Activated T-helper 2 cell treated with anti-CD3 and anti-CD28 coated beads, Interferon-gamma antibody, Interleukin-2, Interleukin-4, amounts not matched to agents 10 μg/mL and 5 μg/mL and 100 μg/mL, durations not matched to agents 14 hours and 24 hours and 36 hours (primary cell): ENCODE measurements at places on chromosomes 1 and 21.

GRCh38 chr1:40936931-40937339 lies 42.6 kb upstream of the CTPS1 start:
- DNase-seq = no peak

- DNase-seq = no peak
Observed at GRCh38 chr1:183831311-183831710, 26.4 kb downstream of the RGL1 start.

- DNase-seq = no peak
Observed at GRCh38 chr1:1937061-1937460, 18.0 kb upstream of the TMEM52 start.

DNA sequence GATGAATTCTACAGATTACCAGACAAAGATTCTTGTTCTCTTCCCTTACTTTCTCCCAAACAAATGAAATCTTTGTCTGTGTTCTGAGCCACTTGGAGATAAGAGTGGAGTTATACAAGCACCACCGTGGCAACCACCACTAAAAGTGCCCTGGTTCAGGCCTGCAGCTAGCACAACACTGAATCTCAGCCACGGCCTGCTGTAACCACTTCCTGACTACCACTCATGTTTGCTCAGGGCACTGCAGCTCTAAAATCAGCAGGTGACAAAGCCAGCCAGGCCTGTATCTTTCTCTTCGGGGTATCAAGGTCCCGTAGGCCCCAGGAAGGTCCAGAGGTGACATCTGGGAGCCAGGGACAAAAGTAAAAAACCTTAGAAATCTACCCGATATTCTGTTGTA lies 3.2 kb upstream of the OR2T6 start:
- no peak for DNase-seq

GRCh38 chr1:44405798-44406736 lies 1.0 kb downstream of the RNF220 start:
- no peak for DNase-seq

DNA sequence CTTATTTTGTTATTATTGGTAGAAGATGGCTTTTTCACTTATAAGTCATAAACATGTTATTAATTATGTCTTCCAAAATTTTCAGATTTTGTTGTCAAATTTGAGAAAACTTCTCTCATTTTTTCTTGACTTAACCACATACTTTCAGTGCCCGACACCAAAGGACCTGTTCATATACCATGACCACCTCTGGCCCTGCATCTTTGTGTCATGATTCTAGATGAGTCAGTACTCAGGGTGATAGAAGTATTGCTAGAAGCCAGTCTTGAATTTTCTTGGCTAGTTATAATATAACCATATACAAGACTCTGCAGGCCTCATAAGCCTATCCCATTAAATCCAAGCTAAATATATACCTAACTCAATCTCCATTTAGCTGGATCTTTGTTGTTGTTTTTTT lies 35.4 kb upstream of the DPH5 start:
- no peak for DNase-seq

GRCh38 chr1:8075511-8076051 lies 49.5 kb upstream of the ERRFI1 start:
- no peak for DNase-seq

- DNase-seq = no peak
Observed at GRCh38 chr21:28423521-28424190, 569.0 kb downstream of the LTN1 start.

- no peak for DNase-seq
Observed at GRCh38 chr1:98331718-98332311, 329.7 kb upstream of the SNX7 start.

DNA sequence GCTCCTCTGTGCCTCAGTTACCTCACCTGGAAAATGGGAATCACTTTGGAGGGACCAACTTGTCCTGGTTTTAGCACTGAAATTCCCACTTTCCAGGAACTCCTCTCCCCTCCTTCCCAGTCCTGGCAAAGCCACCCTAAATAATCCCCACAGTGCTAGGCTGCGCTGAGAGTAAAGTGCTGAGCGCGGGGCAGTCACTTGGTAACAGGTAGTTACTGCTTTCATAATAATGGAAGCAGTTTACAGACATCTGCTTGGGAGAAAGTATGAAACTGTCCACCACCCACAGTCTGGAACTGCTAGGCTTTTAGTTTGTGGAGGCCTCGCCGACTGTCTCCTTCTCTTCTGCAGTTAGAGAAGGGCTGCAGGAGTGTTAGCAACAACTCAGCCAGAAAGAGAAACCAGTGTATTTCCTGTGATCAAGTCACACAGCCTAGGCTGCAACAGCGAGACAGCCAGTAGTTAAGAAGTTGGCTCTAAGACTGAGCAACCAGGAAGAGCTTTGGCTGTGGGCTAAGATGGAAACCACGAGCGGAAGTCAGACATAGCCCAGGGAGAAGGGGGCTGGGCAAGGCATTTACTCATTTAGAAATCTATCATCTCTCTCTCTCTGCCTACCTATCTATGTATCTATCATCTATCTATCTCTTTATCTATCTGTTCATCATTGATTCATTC lies 30.8 kb upstream of the ABCG1 start:
- peak; percentile 83 for DNase-seq

DNA sequence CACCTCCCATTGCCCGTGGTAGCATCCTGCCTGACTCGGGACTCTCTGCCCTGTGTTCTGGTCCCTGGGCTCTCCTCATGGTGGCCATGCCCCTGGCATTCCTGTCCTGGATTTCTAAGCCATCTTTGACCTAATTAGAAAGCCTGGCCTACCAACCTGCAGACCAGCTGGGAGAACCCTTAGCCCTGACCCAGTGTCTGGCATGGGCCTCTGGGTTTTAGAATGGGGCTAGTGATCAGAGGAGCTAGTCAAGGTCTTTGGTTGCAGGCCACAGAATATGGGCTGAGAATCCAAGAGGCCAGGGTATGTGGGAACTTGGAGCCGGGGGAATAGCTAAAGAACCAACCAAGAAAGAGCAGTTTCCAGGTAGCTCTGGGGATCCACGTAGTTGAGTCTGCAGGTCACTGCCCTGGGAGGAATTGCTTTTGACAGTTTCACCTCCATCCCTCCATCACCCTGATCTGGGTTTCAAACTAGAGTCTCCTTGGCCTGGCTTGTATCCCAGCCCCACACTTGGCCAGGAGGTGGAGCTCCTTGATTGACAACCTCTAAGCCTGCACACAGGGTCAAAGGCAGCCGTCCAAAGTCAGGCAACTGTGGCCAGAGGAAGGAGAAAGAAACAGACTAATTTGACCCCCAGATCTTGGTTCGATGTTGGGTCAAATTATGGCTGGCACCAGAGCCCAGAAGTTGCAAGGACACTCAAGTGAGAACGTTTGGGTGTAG lies 54.7 kb upstream of the ABCG1 start:
- peak; percentile 35 for DNase-seq

- no peak for DNase-seq
Observed at GRCh38 chr21:38469642-38470041, 28.6 kb downstream of the ERG start.

GRCh38 chr1:195158091-195158490 lies 1450.1 kb downstream of the KCNT2 start:
- no peak for DNase-seq

DNA sequence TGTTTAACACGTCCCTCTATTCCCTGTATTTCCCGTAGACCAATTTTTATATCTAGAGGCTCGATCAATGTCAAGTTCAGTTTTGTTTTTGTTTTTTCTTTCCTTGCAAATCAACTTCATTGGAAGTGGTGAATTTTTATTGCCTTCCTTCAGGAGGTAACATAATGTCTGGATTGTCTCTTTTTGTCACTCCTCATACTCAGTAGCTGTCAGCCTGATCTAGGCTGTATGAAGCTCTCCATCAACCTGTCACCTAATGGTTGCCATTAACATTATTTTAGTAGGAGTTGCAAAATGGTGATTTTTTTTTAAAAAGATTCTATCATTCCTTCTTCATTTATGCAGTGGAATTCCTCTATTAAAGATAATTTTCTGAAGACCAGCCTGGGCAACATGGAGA lies 49.7 kb upstream of the KIF26B start:
- DNase-seq = no peak

- DNase-seq = no peak
Observed at GRCh38 chr1:77434967-77435366, 153.1 kb downstream of the AK5 start.

DNA sequence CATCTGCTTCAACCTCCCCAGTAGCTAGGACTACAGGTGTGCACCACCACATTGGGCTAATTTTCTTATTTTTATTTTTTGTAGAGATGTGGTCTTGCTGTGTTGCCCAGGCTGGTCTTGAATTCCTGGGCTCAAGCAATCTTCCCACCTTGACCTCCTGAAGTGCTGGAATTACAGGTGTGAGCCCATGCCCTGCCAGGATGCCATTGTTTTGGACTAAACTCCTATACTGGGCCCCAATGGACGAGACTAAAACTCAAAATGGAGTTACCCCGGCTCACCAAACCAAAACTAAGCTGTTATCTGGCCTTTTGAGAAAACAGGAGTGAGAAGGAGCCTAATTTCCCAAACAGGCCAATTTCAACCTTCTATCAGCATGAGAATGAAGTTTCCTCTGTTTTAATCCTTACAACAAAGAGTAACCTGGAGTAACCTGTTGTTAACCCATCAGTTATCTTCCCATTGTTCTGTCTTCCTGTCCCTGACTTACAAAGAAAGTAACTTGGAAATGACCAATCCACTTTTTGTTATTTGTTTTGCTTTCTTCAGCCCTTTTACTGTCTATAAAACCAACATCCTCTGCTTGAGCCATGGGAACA lies 29.6 kb downstream of the DMRTA2 start:
- DNase-seq = no peak

GRCh38 chr1:71621785-71622184 lies 541.0 kb upstream of the ZRANB2 start:
- DNase-seq = no peak

DNA sequence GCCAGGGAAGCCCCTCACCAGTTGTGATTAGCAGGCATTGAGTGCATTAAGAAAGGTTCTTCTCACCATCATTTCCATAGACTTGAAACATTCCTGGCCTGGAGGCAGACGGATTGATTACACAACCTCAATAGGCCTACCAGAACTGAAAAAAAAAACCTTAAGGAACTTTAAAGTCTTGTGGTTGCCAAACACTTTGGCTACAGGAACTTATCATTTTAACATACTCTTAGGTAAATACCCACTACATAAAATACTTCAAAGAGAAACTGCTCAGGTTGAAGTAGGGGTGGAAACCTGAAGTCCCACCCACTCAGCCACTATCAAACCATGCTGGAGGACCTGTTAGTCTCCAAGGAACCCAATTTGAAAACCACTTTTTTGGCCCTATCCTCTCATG lies 22.4 kb upstream of the HMGB4 start:
- no peak for DNase-seq

- no peak for DNase-seq
Observed at GRCh38 chr21:25409978-25410377, 197.3 kb downstream of the MRPL39 start.

DNA sequence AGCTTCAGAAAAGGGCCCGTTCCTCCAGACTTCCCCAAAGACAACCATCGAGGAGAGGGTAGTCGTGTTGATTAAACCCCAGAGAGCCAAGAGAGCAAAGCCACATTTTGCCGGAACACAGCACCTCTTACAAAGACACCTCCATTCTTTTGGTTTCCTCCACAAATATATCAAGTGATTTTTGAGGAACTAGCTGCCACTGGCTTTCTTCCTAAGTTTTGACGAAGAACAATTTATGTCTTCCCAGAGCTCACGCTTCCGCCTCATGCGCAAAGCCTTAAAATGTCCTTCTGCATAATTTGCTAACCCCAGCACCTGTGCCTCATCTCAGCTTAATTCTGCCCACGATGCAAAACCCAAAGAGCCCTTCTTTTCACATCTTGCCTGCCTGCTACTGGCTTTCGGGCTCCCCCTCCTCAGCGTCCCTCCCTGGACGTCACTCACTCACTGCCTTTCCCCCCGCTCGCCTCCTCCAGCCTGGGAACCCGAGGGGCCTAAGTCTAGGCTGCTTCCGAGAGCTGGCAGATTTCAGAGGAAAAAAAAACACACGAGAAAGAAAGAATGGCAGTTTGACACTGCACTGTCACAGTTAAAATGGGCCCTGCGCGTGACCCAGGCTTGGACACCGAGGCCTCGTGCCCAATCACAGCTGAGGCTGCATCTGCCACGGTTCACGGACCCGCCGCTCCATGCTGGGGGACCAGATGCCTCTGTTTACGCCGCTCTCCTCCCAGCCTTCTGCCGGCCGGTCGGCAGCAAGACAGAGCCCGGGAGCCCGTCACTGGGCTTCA lies 77.6 kb upstream of the IFNAR2 start:
- DNase-seq = no peak

DNA sequence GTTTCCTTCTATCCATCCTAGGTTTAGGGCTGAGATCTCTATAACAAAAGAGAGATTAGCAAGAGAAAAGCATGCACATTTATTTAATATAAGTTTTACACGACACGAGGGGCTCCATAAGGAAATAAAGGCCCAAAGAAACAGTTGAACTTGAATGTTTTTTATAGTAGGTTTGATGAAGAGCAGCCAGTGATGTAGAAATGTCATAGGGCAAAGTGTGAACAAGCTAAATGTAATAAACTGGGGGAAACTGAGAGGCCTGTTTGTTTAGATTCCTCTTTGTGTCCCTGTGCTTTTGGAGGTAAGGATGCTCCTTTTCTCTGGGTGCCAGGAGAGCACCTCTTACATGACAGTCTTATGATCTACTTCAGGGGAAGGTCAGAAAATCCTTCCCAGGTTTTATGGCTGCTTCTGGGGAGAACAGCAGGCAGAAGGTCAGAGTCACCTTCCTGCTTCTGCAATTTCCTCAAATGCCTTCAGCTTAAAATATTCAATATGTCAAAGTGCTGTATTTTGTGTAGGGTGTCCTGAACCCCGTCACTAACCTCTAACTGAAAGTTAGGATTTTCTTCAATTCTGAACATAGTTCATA lies 9.5 kb upstream of the HORMAD1 start:
- no peak for DNase-seq

DNA sequence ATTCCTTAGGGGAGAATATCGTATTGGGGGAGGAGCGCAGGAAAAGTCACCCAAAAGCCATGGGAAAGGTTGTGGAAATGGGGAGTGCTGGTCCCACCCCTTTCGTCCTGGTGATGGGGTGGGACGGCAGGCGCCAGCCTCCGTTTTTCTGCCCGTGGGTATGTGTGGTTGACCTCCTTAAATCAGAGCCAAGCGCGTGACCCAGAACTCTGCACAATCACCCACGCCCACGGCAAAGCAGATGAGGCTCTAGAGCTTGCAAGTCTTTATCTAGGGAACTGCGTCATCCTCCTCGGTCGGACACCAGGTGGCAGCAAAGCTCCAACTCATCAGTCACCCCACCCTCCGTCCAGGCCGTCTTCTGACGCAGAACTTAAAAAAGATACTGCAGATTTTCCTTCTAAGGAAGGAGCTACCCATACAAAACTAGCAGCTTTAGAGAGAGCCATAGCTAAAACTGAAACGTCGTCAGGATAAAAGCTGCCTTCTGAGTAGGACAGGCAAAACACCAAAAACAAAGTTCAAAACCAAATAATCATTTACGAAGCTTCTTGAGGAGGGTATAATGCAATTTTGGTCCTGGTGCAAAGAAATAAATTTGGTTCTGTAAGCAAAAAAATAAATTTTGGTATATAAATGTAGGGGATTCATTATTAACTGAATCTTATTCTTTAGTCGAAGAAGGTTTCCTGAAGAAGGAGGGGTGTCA lies 62.0 kb downstream of the TBX19 start:
- DNase-seq = peak; percentile 82

GRCh38 chr1:162353078-162353477 lies 23.6 kb downstream of the SPATA46 start:
- DNase-seq = no peak

- no peak for DNase-seq
Observed at GRCh38 chr1:181763736-181764135, 280.4 kb downstream of the CACNA1E start.

GRCh38 chr1:224784265-224785039 lies 145.0 kb upstream of the DNAH14 start:
- no peak for DNase-seq
